Islet precursor cell (in vitro differentiated cells): ENCODE measurements at places on chromosomes 3 and 15.

- DNase-seq = no peak
Measured at GRCh38 chr3:26558257-26558656, 64.3 kb upstream of the LRRC3B start.

GRCh38 chr3:101381809-101382208 is 61.4 kb upstream of the IMPG2 start:
- DNase-seq = no peak

GRCh38 chr3:115401851-115402501 is 221.3 kb upstream of the GAP43 start:
- DNase-seq = no peak

GRCh38 chr3:33577173-33577572 is 137.0 kb upstream of the UBP1 start:
- no peak for DNase-seq

DNA sequence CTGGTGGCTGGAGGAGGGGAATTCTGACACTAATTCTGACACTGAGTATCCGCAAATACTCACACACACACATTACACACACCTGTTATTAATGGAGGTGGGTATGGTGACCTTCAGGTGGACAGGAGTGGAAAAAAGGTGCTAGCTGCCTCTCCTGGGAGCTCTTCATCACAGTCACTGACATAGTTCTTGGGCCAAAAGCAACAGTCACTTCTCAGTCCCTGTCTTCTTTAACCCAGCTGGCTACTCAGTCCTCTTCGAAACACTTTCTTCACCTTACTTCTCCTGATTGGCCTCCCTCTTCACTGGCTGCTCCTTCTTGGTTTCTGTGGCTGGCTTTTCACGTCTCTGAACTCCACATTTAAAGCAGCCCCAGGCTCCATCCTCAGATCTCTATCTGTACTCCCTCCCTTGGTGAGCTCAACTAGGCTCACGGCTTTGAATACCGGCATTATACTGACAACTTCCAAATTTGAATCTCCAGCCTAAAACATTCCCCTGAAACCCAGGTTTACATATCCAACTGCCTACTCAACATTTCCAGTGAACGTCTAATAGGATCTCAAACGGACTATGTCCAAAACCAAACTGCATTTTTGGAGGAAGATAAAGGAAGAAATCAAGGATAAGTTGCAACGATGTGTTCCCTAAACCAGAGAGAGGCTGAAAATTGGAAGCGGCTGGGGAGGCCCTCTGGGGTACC is 53.2 kb upstream of the HEG1 start:
- DNase-seq = peak; percentile 81

GRCh38 chr3:105764378-105765307 is 104.2 kb downstream of the CBLB start:
- no peak for DNase-seq

GRCh38 chr3:72276806-72277205 is 491.9 kb upstream of the PROK2 start:
- no peak for DNase-seq

DNA sequence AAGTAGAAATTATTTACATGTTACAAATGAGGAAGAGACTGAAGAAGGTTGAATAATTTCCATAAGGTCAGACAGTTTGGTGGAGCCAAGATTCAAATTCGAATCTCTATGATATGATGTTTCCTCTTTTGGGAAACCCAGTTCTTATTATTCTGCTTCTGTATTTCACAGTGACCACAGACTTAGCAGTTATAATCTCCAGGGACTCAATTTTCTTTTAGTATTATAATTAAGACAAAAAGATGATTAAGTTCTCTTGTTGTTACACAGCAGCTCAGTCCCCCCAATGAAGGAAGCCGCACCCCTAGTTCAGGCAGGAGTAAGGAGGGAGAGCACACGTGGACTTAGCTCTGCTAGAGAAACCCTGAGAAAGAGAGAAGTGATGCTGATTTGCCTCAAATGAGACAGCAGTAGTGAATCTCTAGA is 130.6 kb downstream of the CCNL1 start:
- no peak for DNase-seq

DNA sequence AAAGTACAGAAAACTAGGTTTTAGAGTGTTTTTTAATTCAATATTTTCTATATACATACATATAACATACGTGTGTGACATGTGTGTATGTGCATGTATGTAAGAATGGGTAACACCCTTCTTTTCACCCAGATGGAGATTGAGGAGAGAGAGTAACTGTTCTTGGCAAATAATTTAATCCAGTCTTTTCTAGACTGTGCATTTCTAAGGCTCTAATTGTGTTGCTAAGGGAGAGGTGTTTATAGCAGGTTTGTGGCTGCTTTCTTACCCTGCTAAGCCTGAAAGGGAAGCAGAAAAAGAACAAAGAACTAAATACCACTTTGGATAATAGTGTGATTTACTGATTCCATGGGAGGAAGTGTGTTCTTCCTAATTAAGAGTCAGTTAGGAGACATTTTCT is 46.0 kb upstream of the ALDH1L1 start:
- DNase-seq = no peak

DNA sequence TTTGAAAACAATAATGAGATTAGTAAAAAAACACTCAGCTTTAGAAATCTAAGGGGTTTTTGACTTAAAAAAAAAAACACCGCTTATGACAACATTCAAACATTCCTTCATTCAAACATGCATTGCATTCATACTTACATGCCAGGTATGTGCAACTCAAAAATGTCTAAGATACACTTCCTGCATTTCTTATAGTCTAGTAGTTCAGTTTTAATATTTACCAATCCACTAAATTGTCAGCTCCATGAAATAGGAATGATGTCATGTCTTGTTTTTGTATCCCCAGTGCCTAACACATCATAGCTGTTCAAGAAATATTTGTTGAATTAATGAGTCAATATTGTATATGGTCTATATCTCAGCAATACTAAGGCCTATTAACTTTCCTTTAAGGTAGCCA is 51.7 kb downstream of the EIF4E3 start:
- no peak for DNase-seq

- DNase-seq = no peak
Measured at GRCh38 chr3:6105187-6105586, 755.7 kb upstream of the GRM7 start.

GRCh38 chr15:75225951-75226732 is 24.5 kb downstream of the C15orf39 start:
- DNase-seq = no peak

- DNase-seq = no peak
Measured at GRCh38 chr15:84790676-84791075, 26.5 kb upstream of the ALPK3 start.

DNA sequence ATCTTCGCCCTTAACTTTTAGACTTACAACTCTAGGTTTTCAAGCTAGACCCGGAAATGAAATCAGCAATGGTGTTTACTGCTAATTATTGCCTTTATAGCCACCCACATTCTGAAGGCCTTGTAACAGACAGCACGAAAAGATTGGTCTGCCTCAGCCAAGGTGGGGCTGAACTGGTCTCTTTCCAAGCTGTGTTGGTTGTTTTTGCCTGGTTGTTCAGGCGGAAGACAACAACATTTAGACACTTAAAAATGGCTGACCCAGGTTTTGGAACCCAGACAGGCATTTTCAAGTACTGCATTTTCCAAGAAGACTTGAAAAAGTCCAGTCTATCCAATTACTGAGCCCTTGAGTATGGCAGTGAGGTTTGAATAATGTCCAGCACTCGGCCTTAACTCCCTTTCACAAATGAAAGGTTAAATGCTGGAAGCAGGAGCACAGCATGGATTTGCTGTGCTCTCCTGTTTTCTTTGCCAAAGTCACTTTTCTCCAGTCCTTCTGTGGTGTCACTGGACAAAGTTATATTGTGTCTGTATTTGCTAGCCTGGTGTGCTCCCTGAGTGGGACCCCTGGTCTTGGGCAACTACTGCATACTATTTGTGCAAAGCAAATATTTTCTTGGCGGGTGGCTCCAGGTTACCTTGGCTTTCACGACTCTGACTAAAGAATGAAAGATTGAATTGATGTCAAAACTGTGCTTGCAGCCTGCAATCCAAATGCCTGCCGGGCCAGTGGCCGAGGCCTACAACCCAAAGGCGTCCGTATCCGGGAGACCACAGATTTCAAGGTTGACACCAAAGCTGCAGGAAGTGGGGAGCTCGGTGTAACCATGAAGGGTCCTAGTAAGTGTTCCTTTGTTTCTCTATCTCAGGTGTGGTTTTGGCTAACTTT is 93.5 kb downstream of the FLNB start:
- no peak for DNase-seq

GRCh38 chr3:6915898-6916297 is 55.0 kb downstream of the GRM7 start:
- DNase-seq = no peak

DNA sequence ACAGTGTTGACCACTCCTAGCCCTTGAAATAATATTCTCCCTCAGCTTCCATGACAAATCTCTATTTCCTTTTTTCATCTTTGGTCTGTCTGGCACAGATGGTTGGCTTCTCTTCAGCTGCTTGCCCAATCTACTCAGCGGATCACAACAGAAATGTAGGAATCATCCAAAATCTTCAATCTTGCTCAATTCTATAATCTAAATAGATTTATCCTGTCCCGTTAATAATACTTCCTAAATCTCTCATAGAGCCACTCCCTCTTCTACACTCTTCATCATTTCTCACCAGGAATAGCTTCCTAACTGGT is 3.8 kb downstream of the PEAK1 start:
- DNase-seq = no peak

- DNase-seq = no peak
Measured at GRCh38 chr3:86934851-86935250, 56.1 kb downstream of the VGLL3 start.

- DNase-seq = no peak
Measured at GRCh38 chr3:192033246-192033645, 572.3 kb downstream of the PYDC2 start.
